ENCODE measurements at places on chromosomes 16 and 17. TPM values are rescaled to one million over a fixed set of nuclear protein-coding genes. Genes with fewer than 3 reads are reported as not detected.

DNA sequence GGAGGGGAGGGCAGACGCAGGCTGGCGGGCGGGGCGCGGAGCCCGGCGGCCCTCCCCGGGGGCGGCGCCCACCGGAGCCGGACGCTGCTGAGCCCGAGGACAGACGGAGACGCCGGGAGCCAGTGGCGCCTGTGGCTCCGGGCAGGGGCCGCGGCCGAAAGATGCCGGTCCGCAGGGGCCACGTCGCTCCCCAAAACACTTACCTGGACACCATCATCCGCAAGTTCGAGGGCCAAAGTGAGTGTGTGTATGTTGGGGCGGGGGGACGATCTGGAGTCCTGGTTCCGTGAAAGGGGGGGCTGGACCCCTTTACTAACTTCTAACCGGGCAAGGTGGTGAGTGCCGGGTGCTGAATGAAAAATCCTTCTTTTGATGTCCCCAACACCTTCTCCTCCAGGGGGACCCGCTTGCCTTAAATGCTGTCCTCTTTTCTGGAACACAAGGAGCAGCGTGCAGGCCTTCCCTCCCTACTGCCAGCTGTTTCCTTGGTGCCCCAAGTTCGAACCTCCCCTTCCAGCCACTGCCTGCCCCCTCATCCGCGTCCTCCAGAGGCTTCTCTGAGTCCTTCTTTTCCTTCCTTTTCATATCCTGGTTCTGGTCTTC lies at the start of gene KCNH6:
Gene KCNH6, plus strand, starts transcription at position 106 of the 603 bp plus-strand sequence. Its CDS starts 56 bp downstream, at position 162.
- DNase-seq, result no peak

DNA sequence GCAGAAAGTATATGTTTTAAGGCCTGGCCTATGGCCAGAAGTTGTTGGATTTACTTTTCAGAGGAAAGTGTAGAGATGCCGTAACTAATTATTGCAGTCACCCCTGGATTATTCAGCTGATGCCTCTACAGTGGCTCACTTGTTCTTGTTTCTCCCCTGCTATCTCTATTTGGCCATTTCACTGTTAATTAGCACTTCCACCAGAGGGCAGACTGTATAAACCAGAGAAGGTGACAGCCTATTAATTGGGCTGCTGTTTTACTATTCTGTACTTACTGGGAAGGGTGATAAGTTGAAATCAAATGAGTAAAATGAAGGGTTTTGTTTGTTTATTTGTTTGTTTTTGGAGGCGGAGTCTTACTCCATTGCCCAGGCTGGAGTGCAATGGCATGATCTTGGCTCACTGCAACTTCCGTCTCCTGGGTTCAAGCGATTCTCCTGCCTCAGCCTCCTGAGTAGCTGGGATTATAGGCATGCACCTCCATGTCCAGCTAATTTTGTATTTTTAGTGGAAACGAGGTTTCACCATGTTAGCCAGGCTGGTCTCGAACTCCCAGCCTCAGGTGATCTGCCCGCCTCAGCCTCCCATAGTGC lies 66.0 kb downstream of the CDK12 start:
- DNase-seq, result no peak

- no peak for DNase-seq
Measured at GRCh38 chr17:15398736-15399331, 57.4 kb upstream of the TEKT3 start.

- DNase-seq, result no peak
Measured at GRCh38 chr16:12998361-12999085, 97.1 kb downstream of the SHISA9 start.

DNA sequence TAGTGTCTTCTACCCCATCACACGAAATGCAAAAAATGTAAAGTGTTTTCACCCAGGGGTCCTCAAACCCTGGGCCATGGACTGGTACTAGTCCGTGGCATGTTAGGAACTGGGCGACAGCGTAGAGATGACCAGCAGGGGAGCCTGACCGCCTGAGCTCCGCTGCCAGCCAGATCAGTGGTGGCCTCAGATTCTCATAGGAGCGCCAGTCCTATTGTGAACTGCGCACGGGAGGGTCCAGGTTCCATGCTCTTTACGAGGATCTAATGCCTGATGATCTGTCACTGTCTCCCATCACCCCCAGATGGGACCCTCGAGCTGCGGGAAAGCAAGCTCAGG lies 4.5 kb downstream of the SCARF1 start:
- no peak for DNase-seq

GRCh38 chr16:84373907-84374489 lies 5.7 kb downstream of the ATP2C2 start:
- DNase-seq, result no peak

CLEC10A gene
- not detected for total RNA-seq

NAE1 gene
- total RNA-seq, result 107 TPM

FOXN1 gene
- total RNA-seq, result not detected

Data from WTC11 (cell line).